Kidney epithelial cell (primary cell): ENCODE measurements at places on chromosomes 16 and 17. TPM values are rescaled to one million over a fixed set of nuclear protein-coding genes. Genes with fewer than 3 reads are reported as not detected.
A peak's percentile ranks its signal among the peaks of the same experiment; 100 is the strongest.

- DNase-seq = no peak
Observed at GRCh38 chr17:76353004-76353598, 615 bp downstream of the PRPSAP1 start.

DNA sequence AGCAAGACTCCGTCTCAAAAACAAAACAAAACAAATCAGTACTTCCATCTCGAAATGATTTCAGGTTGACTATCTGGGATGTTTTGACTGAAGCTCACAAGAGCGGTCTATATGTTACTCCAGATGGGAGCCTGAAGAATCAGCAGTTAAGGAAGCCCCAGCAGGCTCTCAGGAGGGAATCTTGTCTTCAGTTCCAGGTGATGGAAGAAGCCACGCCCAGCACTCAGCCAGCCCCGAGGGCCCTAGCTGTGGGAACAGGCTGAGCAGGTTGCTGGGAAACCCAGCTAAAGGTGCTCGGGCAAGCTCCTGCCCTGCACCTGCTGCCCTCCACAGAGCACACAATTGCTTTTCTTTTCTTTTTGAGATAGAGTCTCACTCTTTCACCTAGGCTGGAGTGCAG, 32.4 kb downstream of the WIPI1 start:
- no peak for DNase-seq

GRCh38 chr17:50949128-50949988, 83.2 kb upstream of the TOB1 start:
- no peak for DNase-seq

DNA sequence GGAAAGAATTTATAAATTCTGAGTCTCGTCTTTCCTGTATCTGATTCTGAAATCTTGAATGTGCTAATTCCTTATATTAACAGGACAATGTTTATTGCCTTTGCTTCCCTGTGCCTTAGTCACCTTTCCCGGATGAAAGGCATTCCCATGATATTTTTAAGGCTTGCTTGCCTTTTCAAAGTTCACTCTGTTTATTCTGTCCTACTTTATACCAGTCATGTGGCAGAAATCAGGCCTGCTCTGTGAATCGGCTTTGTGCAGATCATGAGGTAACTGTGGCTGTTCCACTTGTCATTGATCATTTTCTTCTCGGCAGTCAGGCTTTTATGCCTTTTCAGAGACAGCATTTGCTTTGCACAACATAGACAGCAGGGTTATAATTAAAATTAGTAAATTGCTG, 28.8 kb upstream of the ABCC11 start:
- no peak for DNase-seq

DNA sequence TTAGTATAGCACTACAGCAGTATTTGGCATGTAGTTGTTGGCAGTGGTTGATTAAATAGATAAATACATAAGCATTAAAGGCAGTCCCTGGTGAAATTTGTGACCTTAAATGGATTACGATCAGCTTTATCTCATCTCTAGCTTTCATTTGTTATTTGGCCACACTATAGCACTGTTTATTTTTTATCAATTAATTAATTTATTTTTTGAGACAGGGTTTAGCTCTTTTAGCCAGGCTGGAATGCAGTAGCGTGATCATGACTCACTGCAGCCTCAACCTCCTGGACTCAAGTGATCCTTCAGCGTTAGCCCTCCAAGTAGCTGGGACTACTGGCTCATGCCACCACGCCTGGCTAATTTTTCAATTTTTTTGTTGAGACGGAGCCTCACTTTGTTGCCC, 18.7 kb upstream of the ARHGAP17 start:
- DNase-seq = no peak

KCNH6 gene
- 0.07 and 0.21 TPM in 2 replicates for total RNA-seq

- no peak for DNase-seq
Observed at GRCh38 chr16:66084306-66084705, 282.2 kb upstream of the CDH5 start.

- no peak for DNase-seq
Observed at GRCh38 chr17:50798424-50799288, 31.3 kb upstream of the ANKRD40CL start.

GRCh38 chr17:1142561-1142971, 37.2 kb downstream of the ABR start:
- no peak for DNase-seq

- DNase-seq = no peak
Observed at GRCh38 chr17:80836971-80837481, 154.6 kb upstream of the CHMP6 start.

DNA sequence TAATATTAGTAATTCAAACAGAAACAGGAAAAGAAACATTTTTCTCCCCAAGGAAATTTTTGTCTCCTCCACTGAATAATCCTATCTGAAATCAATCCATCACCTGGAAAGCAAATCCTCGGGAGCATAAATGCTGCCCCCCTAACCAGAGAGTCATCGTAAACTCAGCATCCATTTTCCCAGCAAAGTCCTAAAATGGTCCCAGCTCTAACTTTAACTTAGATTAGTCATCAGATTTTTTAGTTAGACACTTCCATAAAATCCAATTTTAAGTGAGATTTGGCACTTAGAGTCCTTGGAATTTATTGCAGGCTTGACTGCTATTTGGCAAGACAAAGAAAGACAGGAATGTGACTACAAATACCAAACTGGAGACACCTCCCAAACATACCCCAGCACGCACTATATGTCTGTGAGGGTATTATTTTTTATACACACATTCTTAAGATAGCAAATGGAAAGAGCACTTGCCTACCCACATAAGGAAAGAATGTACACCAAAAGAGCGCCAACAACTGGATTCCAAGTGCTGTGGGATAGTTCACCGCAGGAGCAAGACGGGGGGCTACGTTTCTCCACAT, 15.4 kb downstream of the SCO1 start:
- DNase-seq = no peak

DNA sequence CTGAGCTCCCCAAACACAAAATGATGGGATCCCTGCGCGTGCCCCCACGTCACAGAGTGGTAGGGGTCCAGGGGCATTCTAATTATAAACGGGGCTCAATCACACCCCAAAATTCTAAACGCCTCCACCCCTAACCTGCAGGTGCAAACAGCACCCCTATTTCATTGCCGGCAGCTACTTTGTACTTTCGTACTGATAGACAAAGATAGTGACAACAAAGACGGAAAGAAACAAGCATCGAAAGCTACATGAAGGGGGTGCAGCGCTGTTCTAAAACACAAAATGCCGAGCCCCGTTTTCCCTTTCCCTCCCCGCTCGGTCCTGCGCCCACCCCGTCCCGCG, 13.9 kb downstream of the MIS12 start:
- DNase-seq = no peak

CYLD gene
- 21.5 and 24.4 TPM in 2 replicates for total RNA-seq

NECAB2 gene
- total RNA-seq = not detected in 2 replicates

DNA sequence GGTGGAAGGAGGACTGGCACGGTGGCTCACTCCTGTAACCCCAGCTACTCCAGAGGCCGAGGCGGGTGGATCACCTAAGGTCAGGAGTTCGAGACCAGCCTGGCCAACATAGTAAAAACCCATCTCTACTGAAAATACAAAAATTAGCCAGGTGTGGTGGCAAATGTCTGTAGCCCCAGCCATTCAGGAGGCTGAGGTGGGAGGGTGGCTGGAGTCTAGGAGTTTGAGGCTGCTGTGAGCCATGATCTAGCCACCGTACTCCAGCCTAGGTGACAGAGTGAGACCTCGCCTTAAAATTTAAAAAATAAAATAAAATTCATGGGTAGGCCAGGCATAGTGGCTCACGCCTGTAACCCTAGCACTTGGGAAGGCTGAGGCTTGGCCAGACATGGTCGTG, 1.2 kb upstream of the RPH3AL start:
- no peak for DNase-seq

GRCh38 chr16:31080035-31080629, 5.9 kb downstream of the ZNF646 start:
- DNase-seq = no peak

GRCh38 chr17:70138291-70138865, 31.0 kb upstream of the KCNJ2 start:
- peak; percentile 12 for DNase-seq

GRCh38 chr17:59525668-59526067, 39.7 kb upstream of the DHX40 start:
- no peak for DNase-seq

GRCh38 chr16:57028086-57028485, 38.7 kb downstream of the NLRC5 start:
- no peak for DNase-seq

GRCh38 chr17:13646411-13646810, 44.7 kb upstream of the HS3ST3A1 start:
- DNase-seq = no peak

DNA sequence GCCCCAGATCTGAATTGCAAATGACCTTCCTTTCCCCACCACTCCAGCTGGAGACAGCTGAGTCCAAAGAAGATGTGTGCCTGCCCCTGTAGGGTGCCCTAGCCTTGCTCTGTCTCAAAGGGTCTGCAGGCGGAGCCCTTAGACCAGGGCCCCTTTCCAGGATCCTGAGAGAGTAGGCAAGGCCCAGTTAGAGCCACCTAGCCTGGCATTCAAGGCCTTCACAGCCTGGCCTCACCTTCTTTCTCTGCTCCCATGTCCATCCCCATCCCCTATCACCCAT, 66.6 kb upstream of the LHX1 start:
- no peak for DNase-seq

- no peak for DNase-seq
Observed at GRCh38 chr17:67902511-67903231, 77.4 kb downstream of the BPTF start.

GRCh38 chr17:40796846-40797245, 2.9 kb downstream of the KRT28 start:
- DNase-seq = no peak

DNA sequence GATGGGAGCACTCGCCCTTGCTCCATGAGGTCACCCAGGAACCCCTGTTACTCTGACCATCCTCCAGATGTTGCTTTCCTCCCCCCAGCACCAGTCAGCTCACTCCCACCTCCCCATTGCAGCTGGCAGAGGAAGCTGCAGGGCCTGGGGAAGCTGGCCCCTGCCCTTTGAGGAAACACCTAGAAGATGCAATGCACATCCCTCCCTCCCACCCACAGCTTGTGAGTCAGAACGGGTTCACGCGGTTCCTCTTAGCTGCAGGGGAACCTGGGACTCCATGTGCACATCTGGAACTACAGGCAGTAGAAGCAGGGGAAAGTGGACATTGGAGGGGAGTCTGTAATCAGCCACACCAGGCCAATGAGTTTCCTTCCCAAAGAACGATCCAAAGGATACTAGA, 96.9 kb downstream of the KATNIP start:
- DNase-seq = no peak

- no peak for DNase-seq
Observed at GRCh38 chr17:59141860-59142259, 13.1 kb downstream of the SKA2 start.

DNA sequence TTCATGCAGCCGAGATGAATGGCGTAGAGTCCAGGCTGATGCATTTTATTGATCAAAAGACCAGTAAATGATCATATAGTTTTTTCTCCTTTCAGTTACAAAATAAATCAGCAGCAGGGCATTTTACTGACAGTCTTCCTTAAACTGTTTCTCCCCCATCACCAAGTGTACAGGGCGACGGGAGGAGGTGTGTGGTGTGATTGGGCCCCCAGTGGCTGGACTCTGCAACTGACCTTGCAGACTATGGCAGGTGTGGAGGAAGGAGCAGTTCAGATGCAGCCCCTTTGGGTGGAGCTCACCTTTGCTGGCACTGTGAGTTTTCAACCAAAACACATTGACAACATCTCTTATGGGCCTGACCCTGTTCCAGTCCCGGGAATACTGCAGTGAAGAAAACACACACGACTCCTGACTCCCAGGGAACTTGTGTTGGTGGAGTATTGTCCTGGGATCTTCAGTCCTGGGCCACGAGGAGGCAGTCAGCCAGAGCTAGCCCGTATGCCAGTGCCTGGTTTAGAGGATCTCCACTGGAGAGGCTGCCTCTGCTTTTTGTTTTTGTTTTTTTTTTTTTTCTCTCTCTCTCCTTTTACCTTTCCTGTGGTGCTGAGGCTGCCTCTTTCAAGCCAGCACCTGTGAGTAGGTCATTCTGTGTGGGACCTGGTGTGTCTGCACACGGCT, 29.8 kb downstream of the KIAA0513 start:
- no peak for DNase-seq
